ENCODE measurements at places on chromosomes 2 and 18.

DNA sequence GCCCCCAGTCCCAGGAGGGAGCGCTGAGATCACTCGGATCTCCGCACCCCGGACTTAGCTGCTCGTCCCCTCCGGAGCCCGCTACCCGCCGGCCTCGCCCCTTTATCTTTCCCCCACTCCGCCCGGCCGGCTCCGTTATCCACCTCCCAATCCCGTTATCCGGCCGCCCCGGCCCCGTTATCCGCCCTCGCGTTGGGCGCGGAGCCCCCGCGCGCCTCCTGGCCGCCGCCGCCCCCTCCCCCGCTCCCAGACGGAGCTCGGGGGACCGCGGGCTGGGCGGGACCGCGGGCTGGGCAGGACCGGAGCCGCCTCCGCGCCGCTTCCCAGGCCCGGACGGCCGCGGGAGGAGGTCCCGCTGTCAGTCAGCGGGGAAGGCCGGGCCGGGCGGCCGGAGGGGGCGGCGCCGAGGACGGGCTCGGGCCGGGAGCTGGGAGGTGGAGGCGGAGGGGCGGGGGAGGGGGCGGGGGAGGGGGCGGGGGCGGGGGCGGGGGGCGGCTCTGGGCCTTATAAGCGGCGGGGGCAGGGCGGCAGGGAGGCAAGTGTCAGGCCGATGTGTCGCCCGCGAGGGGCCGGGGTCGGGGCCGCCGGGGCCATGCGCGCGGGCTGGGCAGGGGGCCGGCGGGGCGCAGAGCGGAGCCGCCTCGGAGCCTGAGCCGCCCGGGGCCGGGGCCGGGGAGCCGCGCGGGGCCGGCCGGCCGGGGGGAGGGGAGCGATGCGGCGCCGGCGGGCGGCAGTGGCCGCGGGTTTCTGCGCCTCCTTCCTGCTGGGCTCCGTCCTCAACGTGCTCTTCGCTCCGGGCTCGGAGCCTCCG is at the start of gene PKDCC:
PKDCC (plus strand) TSS at position 534 of the 811 bp plus-strand sequence; CDS start at position 713, 179 bp downstream.
- DNase-seq: peak; percentile 83

GRCh38 chr2:66427300-66427699 is 7.6 kb upstream of the MEIS1 start:
- DNase-seq: no peak

DNA sequence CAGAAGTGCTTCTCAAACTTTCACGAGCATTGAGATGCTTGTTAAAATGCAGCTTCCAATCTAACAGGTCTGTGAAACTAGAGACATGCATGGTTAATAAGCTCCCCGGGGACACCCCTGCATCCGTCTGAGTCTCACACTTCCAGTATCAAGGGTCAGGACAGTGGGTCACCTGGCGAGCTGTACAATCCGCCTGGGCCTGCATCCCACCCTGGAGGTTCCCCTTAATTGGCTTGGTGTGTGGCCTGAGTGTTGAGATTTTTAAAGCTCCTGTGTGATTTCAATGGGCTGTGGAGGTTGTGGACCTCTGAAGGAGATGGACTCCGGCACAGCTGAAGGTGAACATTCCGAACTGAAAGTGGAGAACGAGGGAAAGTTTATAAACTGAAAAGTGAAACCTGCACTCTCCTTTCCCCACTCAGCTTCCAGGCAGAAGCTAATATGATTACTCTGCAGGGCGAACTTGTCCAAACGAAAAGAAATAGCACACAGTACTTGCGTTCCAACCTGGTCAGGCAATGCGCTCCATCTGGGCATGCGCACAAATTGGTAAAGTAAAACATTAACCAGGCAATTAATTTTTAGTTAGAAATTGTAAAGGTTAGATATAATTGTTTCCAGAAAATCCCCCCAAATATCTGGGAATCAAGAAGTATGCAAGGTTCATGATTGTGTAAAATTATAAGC is 191.7 kb upstream of the ALKAL2 start:
- DNase-seq: no peak

DNA sequence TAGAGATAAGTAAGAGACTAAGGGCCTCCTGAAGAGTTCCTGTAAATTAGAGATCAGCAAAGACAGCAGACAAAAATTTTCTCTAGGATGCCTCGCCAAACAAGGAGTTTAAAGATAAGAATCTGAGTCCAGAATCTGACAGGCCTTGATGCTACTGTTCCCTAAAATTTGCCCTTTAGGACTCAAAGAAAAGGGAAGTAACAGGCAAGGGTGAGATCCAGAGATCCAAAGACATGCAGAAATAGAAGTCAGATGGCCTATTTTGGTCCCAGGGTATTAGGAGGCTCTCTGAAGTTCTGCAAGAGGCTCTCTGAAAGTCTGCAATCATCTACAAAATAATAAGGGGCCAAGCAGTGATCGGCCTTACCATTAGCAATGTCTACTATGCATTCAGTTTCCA is 33.0 kb downstream of the GALNT5 start:
- DNase-seq: no peak

GRCh38 chr2:46135228-46135855 is 161.9 kb upstream of the EPAS1 start:
- DNase-seq: no peak

GRCh38 chr2:48938231-48938630 is 182.7 kb upstream of the LHCGR start:
- DNase-seq: no peak

GRCh38 chr2:105150231-105150630 is 91.3 kb upstream of the GPR45 start:
- DNase-seq: no peak

GRCh38 chr2:155643056-155643775 is 689.3 kb downstream of the NR4A2 start:
- DNase-seq: no peak

GRCh38 chr18:49279041-49279440 is 181.4 kb downstream of the DYM start:
- no peak for DNase-seq

DNA sequence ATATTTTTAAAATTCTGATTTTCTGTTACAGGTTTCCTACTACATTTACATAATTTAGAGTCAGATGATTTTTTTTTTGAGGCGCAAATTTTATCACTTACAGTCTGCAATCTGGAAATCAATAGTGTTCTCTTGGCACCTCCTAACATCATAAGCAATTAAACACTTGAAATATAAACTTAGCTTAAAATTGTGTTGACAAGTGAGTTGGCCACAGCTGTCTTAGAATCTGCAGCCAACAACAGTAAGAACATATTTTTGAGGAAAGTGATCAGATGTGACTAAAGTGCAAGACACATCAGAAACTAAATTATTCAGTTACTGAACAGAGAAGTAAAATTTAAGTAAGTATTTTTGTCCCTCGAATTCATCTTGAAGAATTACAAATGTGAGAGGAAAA is 726.7 kb upstream of the LRATD1 start:
- no peak for DNase-seq

DNA sequence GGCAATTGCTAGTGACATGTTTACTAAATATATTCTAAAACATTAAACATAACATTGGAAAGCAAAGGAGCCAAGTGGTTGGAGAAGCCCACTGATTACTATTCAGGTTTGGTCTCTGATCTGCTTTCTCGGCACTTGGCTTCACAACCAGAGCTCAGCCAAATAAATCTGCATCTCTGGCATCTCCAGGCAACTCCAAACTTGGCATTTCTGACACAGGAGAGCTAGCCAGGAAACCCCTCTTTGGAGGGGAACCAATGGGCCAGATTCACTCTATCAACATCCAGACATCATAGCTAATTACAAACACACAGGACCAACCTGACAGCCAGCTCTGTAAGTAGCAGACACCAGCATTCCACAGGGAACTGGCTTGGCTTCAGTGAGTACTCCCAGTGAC is 150.3 kb upstream of the ETAA1 start:
- no peak for DNase-seq

DNA sequence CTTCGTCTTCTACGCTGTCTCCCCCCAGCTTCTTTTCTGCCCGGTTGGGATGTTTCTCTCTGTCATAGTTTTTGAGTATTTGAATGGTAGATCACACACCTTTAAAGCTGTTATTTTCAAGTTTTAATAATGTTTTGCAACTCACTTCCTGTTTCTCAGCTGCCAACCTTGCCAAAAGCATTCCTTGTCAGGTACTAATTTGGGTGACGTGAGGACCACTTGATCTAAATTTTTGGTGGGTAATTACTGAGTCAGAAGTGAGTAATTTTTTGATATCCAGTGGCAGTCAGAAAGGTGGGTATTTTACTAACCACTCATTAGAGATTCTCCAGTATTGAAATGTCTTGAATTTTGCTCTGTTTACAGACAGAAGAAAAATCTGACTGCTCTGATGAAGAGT is 852.4 kb upstream of the FANCL start:
- no peak for DNase-seq

DNA sequence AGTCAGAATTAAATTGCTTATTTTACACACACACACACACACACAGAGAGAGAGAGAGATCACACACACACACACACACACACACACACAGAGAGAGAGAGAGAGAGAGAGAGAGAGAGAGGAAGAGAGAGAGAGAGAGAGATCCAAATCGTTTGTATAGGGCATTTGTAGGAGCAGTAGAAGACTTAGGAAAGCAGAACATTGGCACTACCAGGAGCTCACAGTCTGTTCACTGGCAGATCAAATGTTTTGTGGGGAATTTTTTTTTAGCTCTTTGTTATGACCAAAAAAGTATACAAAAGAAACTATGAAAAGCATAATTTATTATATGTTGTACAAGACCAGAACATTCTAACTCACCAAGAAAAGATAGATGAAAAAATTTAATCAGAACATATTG is 81.8 kb downstream of the MBD5 start:
- no peak for DNase-seq

DNA sequence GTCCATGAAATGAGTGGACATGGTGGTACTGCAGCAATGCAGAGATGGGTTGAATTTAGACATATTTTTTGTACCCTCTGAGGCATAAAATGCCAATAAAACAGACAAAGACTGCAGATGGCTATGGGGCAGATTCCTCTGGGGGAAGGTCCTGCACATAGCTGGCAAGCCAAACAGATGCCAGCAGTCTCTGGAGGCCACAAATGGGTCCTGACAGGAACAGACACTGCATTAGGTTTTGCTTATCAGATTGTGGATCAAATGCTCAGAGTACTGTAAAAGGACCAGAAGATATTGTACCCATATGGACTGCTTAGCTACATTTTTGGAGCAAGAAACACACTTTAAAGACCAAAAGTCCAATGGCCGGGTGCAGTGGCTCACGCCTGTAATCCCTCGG is 40.9 kb upstream of the ORC2 start:
- DNase-seq: no peak

DNA sequence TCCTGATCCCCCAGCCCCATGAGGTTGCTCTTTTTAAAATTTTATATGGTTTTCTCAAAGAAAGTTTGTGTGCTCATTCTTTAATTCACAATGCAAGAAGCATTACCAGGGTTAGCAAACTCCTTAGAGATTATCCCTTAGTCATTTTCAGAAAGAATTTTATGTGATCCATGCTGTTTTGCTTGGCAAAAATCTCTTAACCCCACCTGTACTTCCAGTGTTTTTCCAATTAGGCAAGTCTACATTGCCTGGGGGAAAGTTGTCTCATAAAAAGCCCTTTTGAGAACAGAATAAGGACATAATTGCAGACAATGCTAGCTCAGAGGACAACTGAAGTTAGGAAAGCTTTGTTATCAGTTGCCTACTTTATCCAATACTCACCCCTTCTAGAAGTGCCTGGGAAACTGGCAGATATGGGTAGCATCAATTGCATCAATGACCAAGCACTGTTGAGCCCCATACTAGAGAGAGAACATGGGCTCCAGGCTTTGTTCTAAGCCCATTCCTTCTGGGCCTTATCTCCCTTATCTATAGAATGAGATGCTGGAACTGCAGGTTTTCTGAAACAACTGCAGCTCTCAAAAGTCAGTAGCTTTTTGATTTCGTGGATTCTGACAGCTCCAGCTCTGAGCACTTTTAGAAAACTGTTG is 265.9 kb upstream of the SPHKAP start:
- DNase-seq: no peak

DNA sequence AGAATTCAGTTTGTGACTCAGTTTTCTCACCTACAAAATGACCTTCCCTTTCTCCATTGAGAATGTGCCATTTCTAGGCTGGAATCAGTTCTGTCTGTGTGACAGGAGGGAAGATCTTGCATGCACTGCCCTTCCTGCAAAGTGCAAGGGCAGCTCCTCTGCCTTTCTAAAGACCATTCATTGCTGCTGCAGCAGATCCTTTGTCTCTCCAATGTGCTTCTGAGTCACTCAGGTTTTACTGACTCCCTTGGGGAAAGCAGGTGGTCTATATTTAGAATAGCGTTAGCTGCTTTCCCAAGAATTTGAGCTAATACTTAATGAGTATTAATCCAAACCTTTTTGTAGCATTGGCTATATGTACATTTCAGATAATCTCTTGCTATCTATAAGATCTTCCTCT is 62.5 kb downstream of the DAW1 start:
- no peak for DNase-seq

DNA sequence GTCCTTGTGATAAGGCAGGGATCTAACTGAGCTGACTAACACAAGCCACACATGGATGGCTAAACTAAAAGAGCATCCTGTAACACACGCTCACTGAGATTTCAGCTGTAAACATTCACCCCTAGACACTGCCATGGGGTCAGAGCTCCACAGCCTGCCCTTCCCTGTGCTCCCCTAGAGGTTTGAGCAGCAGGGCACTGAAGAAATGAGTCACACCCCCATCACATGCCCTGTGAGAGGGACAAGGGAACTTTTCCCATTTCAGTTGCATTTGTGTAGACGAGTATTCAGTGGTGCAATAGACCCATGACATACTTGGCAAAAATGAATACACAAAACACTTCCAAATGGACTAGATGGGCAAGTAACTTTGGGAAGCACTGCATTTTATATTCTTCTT is 402.4 kb upstream of the LRRTM1 start:
- no peak for DNase-seq

DNA sequence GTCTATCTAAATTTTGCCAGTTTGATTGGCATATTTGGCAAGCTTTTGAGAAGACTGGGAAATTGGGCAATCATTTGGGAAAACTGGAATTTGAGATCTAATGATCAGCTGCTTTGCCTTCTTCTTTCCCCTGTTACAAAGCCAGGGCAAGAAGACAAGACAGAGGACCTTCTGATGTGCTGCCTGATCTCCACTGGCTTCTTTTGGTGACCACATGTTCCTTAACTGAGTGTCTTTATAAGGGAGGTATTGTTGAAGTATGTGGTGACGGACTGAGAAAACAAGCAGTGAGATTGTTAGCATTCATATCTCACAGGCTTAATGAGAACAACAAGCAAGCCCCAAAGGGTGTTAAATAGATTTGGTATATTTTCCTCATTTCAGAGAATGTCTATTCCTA is 175.8 kb downstream of the SLC8A1 start:
- DNase-seq: no peak

- DNase-seq: no peak
Observed at GRCh38 chr18:58005885-58006523, 38.0 kb upstream of the NEDD4L start.

- no peak for DNase-seq
Observed at GRCh38 chr2:235858881-235859280, 309.3 kb downstream of the GBX2 start.

DNA sequence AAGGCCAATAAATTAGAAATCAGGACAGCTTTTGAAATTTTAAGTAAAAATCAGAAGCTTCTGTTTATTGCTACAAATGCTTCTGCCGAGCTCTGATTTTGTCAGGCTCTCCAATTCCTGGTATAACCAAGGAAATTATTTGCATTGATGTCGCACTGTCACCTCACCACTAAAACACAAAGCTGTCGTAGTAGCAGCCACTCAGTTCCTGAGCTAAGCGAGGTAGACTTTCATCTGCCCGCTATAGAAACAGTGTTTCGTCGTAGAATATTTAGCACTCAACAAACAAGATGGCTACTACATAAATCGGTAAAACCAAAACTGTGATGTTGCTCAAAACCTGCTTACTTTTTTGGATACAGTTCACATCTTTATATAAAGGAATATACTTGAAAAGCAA is 141.3 kb upstream of the FOSL2 start:
- no peak for DNase-seq

All from GM12891 (cell line).